ENCODE measurements at places on chromosomes 5 and 9.

- no peak for DNase-seq
These were observed 167.0 kb upstream of the SV2C start for GRCh38 chr5:75916144-75916543.

DNA sequence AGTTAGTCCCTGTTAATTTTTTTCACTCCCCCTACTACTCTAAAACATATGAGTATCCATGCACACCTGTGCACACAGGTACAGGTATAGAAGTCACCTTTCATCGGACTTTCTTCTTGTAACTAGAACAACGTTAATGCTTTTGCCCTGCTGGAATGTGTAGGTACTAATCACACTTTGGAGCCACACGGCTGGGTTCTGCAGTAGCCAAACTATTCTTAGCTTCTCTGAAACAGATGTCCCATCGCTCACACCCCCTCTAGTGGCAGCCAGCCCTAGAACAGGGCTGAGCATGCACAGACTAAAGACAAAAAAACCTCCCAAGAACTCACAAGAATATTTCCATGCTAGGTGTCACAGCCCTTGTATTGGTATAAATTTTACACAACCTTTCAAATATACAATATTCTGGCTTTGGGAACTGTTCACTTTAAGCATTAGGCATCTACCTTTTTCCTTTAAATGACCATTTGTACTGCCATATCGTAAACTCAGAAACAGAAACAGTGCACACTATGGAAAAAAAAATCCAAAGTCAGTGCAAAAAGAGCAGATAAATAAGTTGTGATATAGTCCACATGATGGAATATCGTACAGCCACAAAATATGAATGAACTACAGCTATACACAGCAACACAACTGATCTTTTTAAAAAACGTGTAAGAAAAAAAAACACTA, 64.0 kb downstream of the RETREG1 start:
- peak; percentile 80 for DNase-seq

- DNase-seq, result no peak
These were observed 36.0 kb downstream of the TTC1 start for GRCh38 chr5:160044967-160045366.

DNA sequence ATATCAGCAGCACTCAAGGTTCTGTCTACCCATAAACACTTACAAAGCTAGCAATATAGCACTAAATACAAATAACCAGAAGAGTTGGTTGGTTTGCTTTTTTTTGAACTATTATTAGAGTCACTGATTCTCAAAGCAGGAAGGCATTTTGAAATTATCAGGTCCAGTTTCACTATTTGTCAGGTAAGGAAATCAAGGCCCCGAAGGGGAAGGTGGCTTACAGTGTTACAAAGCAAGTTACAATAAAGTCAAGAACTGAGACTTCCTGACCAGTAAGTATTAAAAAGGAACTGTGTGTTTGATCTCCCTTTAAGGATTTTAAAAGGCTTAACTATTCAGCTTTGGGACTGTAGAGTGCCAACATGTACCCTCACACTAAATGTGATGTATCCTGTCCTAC, 10.8 kb downstream of the C5orf15 start:
- DNase-seq, result no peak

DNA sequence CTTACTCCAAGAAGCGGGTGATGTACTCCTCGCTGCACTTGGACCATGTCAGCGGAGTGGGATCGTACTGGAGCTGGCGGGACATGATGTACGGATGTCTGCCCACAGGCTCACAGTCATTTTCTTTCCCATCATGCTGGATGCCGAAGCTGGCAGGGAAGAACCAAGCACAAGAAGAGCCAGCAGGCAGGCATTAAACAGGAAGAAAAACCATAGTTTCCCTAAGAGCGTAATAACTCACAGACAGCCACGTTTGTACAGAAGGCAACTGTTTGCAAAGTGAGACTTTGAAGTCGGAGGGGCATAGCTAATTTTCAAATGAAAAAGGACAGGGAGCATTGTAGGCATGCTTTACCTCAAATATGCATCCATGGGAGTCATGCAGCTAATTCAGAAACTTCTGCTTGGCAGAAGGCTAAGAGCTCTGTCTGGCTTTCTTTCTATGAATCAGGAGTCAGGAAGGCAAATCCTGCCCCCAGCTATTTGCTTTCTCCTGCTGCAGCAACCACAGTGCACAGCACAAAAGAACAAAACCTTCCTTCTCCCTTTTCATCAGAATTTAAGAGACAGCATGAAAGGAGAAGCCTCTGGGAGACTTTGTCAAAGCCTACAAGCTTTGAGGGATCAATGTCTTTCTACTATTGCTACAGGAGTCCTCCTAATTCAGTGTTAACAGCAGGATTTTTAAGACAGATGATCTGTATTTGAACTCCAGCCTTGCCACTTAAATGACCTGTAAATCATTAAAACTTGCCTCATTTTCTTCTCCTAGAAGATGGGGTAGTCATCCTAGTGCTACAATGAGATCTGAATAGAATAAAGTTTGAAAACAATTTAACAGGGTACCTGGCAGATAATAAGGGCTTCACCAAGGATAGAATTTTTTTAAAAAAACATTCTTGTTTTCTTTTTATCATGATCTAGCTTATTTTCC, 209.1 kb downstream of the TARS1 start:
- DNase-seq, result no peak

DNA sequence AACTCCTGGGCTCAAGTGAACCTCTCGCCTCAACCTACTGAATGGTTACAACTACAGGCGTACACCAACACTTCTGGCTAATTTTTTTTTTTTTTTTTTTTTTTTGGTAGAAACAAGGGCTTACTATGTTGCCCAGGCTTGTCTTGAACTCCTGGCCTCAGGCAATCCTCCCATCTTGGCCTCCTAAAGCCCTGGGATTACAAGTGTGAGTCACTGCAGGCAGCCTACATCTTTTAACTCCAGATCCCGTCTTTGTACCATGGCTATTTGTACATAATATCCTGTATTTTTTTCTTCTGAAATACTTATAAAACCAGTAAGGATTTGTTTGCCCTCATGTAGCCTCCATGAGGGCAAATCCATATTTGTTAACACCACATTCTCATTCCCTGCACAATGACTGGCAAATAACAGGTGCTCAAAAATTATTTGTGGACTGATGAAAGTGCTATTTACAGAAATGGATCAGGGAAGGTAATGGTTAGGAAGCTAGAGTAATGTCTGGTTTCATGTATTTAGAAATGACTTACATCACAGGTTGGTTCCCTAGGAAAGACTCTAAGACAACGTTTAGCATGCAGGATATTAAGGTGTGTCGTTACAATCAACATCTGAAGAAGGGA, 51.9 kb upstream of the POU5F2 start:
- DNase-seq, result no peak

- no peak for DNase-seq
These were observed 95.6 kb downstream of the ESM1 start for GRCh38 chr5:54889826-54890225.

DNA sequence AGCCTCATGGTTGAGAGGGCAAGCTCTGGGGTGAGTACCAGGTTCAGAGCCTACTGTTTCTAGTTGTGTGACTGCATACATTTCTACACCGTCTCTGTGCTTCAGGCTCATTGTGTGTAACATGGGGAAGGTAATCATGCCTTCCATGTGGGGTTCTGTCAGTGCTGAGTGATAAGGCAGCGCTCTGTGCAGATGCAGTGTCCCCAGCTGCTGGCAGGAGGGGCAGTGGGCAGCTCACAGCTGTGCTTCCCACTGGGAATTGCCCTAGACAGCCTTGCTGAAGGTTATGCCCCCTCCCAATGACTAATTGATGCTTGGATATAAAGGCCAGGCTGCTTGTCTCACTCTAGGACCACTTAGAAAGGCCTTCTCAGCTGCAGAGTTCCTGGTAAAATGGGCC, 121.8 kb upstream of the SAP30L start:
- no peak for DNase-seq

DNA sequence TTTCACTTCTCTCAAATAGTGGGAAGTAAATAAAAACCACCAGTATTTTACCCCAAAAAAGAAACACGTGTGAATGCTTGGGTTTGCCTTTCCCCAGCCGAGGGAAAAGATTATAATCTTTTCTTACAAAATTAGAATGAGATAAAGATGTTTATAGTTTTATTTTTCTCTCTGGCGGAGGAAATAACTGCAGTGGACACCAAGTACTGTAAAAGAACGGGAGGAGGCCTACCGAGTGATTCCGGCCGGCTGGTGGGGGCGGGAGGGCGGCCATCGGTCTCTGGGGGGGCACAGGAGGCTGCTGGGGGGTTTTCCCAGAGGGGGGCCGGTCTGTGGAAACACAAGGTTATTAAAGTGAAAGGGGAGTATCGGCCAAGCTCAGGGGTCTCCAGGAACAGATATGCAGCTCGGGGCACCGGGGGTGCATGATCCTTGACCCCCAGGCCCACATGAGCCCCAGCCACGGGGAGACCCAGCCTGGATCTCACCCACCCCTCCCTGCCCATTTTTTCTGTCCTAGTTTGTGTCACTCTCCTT, 29.4 kb downstream of the LCP2 start:
- DNase-seq, result no peak

- no peak for DNase-seq
These were observed 176.4 kb downstream of the TRPM6 start for GRCh38 chr9:74711341-74711740.

DNA sequence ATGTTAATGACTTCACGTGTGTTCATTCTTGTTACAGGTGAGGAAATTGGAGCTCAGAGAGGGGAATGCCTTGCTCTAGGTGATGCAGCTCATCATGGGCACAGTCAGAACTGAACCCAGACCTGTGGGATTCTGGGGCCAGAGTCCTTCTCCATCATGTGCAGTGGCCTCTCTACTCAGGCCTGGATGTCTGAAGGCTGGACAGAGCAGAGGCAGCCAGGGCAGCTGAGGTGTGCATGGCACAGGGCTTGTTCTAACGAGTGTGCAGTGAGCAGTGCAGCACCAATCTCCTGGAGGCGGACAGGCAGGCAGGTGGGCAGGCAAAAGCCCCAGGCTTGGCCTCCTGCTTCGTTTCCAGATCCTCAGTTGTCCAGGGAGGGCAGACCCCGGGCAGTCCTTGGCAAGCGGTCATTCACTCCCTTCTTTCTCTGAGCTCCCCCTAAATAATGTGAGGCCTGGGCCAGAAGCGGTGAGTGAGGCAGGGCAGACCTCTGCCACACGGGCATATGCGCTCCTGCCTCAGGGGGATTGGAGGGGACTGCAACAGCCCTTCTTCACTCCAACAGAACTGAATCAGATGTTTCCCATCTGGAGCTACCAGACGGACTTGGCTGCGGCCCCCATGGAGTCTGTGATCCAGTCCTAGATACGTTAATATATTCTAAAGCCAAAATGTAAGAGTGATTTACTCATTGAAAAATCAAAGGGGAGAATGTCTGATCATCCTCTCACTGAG, 68.7 kb upstream of the FSTL4 start:
- DNase-seq, result no peak

- DNase-seq, result no peak
These were observed 195.8 kb downstream of the EFNA5 start for GRCh38 chr5:107474716-107475489.

- DNase-seq, result no peak
These were observed 37.3 kb upstream of the FYB1 start for GRCh38 chr5:39256477-39257235.

GRCh38 chr5:148224117-148224742, 14.1 kb upstream of the MARCOL start:
- DNase-seq, result no peak

- no peak for DNase-seq
These were observed 914.2 kb upstream of the CDH6 start for GRCh38 chr5:30279237-30279636.

- DNase-seq, result no peak
These were observed 88.5 kb downstream of the KIAA1958 start for GRCh38 chr9:112575107-112575506.

- DNase-seq, result no peak
These were observed 80.7 kb downstream of the C9orf152 start for GRCh38 chr9:110126986-110127864.

DNA sequence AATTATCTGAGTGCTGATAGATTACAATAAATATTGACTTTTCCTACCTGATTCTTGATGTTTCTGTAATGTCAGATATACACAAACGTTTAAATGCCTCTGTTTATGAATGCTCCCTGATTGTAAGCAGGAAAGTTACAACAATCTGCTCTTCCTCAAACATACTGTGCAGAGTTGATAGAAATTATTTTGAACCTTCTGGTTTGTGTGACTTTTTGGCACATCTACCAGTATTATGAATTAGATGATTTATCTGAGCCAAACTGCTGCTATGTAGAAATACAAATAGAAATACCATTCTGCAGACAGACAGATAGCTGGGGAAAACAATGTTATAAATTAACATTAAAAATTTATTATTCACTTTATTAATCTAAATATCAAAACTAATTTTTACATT, 113.0 kb downstream of the SLF1 start:
- DNase-seq, result no peak

- no peak for DNase-seq
These were observed 41.3 kb upstream of the GHR start for GRCh38 chr5:42381973-42382372.

- no peak for DNase-seq
These were observed 133.4 kb downstream of the ACTL7B start for GRCh38 chr9:108722396-108722795.

DNA sequence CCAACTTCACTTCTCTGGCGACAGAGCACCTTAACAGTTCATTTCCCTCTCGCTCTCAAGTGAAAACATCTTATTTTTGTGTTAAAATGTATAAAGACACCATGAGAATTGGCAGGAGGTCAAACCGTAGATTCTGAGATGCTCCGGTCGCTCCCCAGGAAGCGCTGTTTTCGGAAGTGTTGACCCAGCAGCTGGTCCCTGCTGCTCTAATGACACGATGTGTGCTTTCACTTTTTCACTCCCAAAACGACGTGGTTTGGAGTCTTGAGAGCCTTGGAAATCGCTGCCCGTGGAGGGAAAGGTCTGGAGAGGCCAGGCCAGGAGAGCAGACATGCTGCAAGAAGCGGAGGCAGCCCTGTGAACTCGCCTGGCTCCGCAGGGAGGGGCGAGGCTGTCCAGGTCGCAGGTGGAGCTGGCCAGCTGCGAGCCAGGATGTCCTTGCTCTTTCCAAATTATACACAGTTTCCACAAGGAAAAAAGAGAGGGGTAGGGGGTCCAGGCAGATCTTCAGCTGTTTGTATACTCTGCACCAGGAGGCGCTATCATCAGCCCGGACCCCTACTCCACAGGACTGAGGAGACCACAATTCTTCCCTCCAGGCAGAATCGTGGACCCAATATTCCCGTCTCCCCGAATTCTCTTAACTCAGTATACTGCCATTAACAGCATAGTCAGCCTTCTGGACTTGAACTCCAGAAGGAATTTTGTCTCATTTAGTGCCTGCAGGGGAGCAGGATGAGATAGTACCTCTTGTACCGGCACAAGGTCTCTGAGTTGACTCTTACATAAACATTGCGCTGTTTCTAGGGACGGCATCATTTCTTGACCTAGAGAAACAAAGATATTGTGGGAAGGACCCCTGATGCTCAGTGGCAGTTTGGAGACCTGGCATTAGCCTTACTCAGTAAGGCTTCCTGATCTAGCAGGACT, 248.6 kb upstream of the ANKRD55 start:
- peak; percentile 34 for DNase-seq
